ENCODE measurements at places on chromosomes 7 and 10.

DNA sequence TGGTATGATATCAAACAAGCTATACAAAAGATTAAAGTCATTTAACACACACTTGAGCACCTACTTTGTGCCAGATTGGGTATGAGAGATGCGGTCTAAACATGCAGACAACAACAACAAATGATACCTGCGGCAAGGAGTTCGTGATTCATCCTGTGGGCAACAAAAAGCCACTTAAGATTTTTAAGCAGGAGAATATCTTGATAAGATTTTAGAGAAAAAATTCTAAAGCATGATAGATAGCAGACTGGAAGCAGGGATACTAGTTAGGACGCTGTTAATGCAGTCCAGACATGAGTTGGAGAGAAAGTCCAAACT lies 1.6 kb upstream of the KBTBD2 start:
- no peak for DNase-seq

GRCh38 chr7:48112401-48113165 lies 23.5 kb downstream of the UPP1 start:
- DNase-seq, result no peak

GRCh38 chr10:16748749-16749148 lies 68.5 kb downstream of the RSU1 start:
- no peak for DNase-seq

DNA sequence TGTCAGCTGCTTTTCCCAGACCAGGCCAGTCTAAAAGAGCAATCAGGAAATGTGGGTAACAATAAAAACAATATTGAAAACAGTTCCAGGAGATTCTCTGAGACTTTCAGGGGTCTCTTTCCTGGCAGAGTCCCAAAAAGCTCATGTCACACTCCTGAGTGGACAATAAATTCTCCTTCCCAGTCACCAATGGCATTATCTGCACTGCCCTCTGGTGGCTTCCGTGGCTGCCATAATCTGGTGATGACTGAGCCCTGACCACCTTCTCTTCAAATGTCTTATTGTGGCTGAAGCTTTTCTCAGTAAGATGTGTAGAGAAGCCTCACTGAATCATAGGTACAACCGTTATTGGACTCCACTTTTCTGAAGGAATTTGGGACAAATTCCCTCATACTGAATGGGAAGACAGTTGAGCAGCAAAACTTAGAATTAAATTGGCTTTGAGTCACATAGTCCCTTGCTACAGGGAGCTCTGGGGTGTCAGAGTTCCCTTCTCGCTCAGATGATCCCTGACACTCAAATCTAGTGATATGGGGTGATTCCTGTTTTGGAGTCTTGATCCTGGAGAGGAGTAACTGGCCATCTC lies 24.4 kb upstream of the ASAH2 start:
- DNase-seq, result peak; percentile 13

DNA sequence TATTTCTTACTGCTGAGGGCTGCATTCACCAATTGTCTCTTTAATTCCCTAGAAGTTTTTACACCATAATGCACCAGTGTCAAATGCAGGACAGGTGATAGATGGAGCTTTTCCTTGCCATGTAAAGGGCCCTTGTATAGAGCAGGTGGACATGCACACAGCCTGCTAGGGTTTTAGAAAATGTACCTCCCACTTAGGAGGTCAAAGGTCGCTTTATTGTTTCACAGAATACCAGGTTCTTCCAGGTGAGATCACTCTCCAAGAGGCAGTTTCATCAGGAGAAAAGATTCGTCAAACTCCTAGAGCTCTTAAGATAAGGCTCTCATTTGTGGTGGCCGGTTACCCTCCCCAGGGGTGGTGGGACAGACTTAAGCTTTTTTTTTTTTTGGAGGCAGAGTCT lies 215.8 kb downstream of the PHTF2 start:
- no peak for DNase-seq

- DNase-seq, result no peak
These were observed 130.6 kb downstream of the SPAG6 start for GRCh38 chr10:22475651-22476600.

DNA sequence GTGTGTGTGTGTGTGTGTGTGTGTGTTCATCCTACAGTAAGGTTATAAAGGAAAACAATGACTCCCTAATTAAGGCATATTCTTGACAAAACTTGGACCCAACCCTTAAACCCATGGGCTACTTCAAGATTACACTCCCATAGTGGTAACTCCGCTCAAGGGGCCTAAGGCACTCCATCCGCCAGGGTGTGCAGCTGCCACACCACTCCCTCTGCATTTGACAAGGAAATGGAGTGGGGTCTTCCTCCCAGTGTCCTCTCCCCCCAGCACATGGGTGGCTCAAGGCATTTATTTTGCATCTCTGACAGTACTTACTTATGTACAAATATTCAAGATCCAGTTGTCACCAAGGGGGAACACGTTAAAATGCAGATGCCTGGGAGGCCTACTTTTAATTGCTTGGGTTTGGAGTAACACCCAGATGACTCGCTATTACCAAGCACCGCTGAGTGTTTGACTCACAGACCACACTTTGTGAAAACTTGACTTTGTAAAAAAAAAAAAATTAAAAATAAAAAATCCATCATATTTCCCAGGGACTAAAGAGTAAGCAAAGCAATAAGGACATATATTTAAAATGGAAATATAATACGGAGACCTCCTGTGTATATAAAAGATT lies 53.0 kb upstream of the AGR3 start:
- DNase-seq, result no peak

Measured in GM19239 (cell line).